Activated T-cell treated with anti-CD3 and anti-CD28 coated beads, Interleukin-2, amount 50 U/mL, for 1 hour (primary cell): ENCODE measurements at places on chromosomes 5 and 9.

GRCh38 chr5:35089334-35090314 lies 41.9 kb upstream of the AGXT2 start:
- DNase-seq, result peak; percentile 37

DNA sequence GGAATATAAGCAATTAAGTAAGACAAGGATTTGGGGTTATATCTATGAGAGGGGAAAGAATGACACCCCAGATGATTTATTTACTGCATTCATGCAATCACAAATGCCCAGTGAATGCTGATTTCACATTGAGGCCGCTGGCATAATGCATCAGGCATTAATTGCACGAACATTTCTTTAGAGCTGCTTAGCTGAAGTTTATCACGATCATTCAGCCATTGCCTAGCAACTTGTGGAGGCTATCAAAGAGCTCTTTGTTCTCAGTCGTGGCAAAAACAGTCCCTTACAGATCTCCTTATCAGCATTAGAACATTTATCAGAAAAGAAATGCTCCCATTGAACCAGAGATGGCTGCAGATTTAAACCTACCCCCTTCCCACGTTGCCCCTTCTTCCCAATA lies 88.7 kb upstream of the PRRC1 start:
- DNase-seq, result no peak

DNA sequence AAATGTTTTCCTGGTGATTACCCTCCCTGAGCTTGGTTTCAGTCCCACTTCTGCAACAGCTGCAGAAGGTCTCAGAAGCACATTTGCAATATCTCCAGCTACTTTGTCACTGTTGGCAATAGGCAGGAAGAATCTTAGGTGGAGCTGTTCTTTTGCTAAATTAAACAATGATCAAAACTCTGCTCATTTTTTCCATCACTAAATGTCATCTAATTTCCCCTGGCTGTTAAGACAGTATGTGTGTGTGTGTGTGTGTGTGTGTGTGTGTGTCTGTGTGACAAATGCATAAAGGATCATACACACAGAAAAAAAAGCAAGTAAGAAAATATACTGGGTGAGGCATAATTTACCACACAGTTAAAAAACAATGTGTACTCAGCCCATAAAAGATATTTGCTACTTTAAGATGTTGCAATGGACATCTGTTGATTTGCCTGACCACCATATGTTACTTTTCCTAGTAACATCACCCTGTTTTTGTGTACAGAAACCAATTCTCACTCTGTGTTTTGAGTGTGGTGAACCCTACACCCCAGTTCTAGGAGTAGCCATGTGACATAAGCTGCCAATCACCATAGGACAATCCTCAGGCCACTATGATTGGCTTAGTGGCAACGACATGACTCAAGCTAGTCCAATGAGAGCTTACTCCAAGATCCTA lies 572.6 kb upstream of the CLINT1 start:
- no peak for DNase-seq

- DNase-seq, result no peak
Measured at GRCh38 chr9:112308588-112308987, 24.8 kb downstream of the PTBP3 start.

GRCh38 chr5:143657647-143658285 lies 154.2 kb upstream of the HMHB1 start:
- no peak for DNase-seq

DNA sequence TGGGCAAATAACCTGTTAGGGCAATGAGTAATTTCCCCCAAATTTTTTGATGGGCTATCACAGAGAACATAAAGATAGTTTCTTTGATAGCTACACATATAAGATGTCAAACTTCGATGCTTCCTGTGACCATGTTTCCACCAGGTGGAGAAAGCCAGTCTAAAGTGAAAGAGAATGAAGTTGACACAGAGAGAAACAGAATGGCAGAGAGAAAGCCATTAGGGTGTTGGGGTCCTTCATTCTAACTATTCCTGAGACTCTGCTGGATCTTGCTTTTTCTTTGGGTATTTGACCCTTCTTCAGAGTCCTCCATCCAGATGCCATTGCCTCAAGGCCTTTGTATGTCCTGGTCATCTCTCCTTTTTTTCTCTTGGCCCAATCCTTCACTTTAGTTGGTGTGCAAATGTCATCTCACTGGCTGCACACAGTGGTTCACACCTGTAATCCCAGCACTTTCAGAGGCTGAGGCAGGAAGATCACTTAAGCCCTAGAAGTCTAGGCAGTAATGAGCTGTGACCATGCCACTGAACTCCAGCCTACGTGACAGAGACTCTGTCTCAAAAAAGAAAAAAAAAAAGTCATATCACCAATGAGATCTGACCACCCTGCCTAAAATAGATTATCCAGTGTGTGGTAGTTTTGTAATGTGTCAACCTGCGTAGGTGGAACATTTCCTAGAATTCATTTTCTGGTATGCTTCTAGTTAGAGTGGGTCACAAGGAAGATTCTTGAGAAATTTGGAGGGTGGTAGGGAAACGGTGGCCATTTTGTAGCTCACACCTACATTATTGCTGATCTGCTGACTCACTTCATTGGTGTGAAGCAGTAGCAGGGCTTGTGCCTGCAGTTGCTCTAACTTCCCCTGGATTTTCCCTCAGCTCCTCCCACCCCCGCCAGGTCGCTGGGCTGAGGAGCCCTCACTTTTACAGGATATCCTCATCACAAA lies 20.8 kb upstream of the KIF2A start:
- DNase-seq, result no peak

GRCh38 chr5:74243634-74244033 lies 396.9 kb downstream of the ENC1 start:
- DNase-seq, result no peak

- no peak for DNase-seq
Measured at GRCh38 chr9:137972355-137972987, 94.9 kb downstream of the CACNA1B start.

DNA sequence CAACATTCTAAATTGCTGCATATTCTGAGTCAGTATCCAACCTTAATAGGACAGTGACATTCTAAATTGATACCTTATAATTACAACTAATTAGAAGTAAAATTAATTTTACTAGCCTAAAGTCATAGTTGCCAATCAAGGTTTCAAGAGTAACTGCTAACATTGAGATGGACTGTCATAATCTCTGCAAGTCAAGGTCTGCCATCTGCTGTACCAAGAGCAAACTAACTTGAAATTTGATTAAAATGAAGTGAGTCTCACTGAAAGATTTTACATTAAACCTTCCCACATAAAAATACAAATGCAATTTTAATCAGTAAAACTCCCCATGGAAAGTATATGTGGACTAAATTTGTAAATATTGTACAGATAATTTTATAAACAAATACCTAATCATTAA lies 235.3 kb downstream of the PRDM9 start:
- DNase-seq, result no peak
